Cardiac fibroblast (primary cell): ENCODE measurements at places on chromosomes 2 and 18.

DNA sequence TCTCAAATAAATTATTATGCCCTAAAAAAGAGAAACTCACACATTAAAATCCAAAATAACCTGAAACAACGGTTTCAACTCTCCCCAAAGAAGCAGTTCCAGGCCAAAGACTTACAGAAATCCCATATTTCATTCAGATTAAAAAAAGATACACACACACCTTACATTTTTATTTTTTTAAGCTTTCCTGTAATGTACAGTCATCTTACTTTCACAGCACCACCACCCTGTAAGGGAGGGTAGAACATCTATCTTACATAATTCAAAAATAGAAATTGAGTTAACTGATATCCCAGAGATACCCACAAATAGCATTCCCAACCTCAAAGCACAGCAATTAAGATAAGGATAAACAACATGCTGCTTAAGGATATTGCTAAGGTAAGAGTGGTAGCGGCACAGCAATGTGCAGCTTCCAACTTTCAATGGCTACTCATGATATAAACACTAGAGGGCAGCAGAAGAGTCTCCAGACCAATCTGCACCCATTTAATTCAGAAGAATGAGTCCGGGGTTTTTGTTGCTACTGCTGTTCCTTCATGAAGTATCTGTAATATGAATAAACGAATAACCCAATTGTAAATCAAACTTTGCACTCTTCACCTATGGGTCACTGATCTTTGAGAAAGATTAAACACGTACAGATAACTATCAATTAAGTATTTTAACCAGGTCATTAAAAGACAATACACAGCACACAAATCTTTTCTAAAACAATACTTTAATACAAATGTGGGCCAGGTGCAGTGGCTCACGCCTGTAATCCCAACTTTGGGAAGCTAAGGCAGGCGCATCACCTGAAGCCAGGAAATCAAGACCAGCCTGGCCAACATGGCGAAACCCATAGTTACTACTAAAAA lies 11.3 kb downstream of the GFPT1 start:
- DNase-seq: peak; percentile 60

- DNase-seq: no peak
Measured at GRCh38 chr2:156935616-156936015, 321.9 kb upstream of the GALNT5 start.

GRCh38 chr2:233404222-233404621 lies 49.9 kb downstream of the DGKD start:
- DNase-seq: peak; percentile 64

DNA sequence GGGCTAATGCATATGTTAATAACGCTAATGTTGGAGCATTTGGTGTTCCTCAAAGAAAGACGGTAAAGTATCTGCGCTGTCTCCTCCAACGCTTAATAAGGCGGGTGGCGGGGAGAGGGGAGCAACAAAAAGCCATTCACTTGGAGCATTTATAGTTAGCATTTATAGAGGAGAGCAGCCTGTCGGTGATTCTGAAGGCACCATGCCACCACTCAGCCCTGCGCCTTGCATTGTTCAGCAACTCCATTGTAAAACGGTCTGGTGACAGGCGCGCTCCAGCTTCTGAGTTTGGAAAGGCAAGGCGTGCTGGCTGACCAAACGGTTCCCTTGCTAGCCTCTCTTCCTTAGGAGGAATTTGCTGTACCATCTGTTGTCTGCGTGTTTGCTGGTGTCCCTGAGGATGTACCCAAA lies 83.9 kb downstream of the LYPD1 start:
- DNase-seq: no peak

DNA sequence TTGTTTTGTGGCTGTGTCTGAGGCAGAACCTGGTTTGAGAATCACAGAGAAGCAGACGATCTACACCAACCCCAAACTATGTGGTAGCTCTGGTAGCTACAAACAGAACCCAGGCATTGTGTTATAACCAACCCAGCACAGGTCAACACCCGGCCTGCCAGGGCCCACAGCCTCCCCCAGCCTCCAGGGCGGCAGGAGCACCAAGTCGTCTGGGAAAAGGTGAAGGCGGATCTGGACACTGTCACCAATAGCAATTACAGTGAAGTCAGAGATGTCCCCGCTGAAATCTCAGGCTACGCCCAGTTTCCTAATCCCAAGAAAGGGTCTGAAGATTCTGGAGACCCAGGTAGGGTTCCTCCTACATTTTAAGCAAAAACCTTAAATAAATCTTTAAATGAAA lies 3.6 kb downstream of the HJURP start:
- DNase-seq: no peak

GRCh38 chr18:37383846-37384595 lies 181.6 kb downstream of the CELF4 start:
- no peak for DNase-seq

- no peak for DNase-seq
Measured at GRCh38 chr2:114960389-114960788, 517.9 kb downstream of the DPP10 start.
